ENCODE measurements at places on chromosomes 7 and 10. TPM values are rescaled to one million over a fixed set of nuclear protein-coding genes. Genes with fewer than 3 reads are reported as not detected.

LIPN gene
- total RNA-seq, result not detected

RET gene
- total RNA-seq, result not detected

PON1 gene
- total RNA-seq, result not detected

C10orf67 gene
- total RNA-seq, result not detected

PRPS1L1 gene
- not detected for total RNA-seq

ADCY1 gene
- total RNA-seq, result 0.14 TPM

NCF1 gene
- 18.1 TPM for total RNA-seq

STRA8 gene
- total RNA-seq, result not detected

DNA sequence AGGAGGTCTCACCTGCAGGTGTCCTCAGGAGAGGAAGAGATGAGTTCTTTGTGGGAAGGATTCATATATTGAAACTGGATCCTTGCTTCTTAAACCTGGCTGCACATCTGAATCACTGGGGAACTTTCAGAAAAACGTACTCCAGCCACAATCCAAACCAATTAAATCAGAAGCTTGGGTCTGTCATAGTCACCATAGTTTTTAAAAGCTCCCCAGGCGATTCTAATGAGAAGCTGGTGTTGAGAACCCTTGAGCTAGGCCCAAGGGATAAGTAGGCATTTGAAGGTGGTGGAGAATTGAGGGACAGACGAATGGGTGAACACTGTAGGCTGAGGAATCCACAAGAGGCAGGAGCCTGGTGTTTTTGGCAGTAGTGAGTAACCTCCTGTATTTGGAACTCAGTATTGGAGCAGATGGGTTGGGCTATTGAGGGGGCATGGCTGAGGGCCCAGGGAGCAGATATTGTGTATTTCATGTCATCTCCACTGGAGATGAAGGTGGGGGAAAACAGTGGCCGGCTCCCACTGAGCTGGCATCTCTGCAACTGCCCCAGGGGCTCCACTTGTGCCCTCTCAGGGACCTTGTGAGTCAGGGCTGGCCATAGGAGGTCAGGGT is 14.5 kb downstream of the ADCYAP1R1 start:
- DNase-seq, result no peak
- H3K4me1 ChIP-seq, result no peaks in the 10 kb centered on the region
- no peaks in the 10 kb centered on the region for H3K36me3 ChIP-seq
- no peak overlapping the region for H3K27ac ChIP-seq
- H3K4me3 ChIP-seq, result no peak overlapping the region

- H3K4me1 ChIP-seq, result peaks cover 21% of the 10 kb centered on the region
- H3K36me3 ChIP-seq, result no peaks in the 10 kb centered on the region
- H3K27me3 ChIP-seq, result no peaks in the 10 kb centered on the region
- DNase-seq, result no peak
- no peak overlapping the region for H3K4me3 ChIP-seq
- H3K27ac ChIP-seq, result no peak overlapping the region
Measured at GRCh38 chr10:26780793-26781601, 79.8 kb downstream of the ABI1 start.

DNA sequence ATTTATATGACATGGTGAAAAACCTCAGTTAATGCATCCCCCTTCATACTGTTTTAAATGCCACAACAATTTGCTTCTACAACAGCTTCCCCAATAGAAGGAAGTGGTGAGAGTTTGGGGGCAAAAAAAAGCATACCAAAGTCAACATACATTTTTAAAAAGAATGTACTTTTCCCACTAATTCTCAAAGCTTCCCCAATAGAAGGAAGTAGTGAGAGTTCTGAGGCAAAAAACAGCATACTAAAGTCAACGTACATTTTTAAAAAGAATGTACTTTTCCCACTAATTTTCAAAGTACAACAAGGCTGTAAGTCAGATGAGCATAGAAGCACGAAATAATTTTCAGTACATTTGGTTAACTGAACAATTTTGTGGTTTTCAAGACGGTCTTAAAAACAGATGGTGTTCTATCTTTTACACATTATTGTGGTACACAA is 24.0 kb downstream of the WASL start:
- H3K36me3 ChIP-seq, result no peaks in the 10 kb centered on the region
- no peak overlapping the region for H3K4me3 ChIP-seq
- H3K4me1 ChIP-seq, result peaks cover 22% of the 10 kb centered on the region
- DNase-seq, result no peak
- H3K27me3 ChIP-seq, result no peaks in the 10 kb centered on the region

DNA sequence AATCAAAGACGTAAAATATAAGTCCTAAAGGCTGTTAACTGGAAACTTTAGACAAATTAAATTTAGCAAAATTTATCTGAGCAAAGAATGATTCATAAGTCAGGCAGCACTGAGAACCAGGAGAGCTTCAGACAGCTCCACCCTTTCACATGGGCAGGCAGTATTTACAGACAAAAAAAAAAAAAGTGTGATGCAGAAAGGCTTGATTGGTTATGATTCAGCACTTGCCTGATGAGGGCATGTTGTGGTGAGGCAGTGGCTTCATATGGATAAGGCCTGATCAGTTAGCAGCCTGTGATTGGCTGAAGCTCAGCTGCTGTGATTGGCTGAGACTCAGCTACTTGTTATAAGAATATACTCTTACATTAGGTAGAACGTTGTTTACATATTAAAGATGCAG is 495.4 kb upstream of the POM121L12 start:
- no peaks in the 10 kb centered on the region for H3K27me3 ChIP-seq
- no peak overlapping the region for H3K27ac ChIP-seq
- no peaks in the 10 kb centered on the region for H3K4me1 ChIP-seq

DNA sequence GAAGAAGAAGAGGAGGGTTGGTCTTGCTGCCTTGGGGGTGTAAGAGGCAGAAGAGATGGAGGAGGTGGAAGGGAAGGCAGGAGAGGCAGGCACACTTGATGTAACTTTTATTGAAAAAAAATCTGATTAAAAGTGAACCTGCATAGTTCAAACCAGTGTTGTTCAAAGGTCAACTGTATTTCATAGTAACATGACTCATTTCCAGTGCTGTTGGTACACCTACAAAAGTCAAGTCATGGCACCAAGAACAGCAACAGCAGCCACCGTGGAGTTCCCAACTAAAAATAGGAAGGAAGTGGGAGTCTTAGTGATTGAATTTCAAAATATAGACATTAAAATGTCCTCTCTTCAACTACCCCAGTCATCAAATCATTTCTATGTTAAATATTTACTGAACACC is 88.5 kb downstream of the CTNNA3 start:
- H3K27ac ChIP-seq, result no peak overlapping the region
- H3K4me3 ChIP-seq, result no peak overlapping the region
- H3K27me3 ChIP-seq, result no peaks in the 10 kb centered on the region
- no peak for DNase-seq
- H3K4me1 ChIP-seq, result peaks cover 10% of the 10 kb centered on the region
- no peaks in the 10 kb centered on the region for H3K36me3 ChIP-seq

DNA sequence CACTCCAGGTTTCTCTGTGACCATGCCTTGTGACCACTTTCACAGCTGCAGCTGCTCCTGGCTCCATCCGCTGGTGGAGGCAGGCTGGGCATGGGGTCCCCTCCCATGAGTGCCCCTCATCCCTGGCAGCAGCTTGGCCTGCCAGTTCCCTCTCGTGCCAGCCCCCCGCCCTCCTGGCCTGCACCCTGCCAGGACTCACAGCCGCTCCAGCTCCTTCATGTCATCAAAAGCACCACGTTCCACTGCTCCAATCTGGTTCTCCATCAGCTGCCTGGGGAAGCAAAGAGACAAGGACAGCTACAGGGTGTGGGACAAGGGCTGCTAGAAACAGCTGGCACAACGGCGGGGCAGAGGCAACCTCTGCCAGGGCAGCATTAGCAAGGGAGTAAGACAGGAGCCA is 22.6 kb downstream of the SLIT1 start:
- no peak for DNase-seq
- H3K4me3 ChIP-seq, result no peak overlapping the region
- no peaks in the 10 kb centered on the region for H3K36me3 ChIP-seq
- H3K27me3 ChIP-seq, result no peaks in the 10 kb centered on the region
- H3K4me1 ChIP-seq, result no peaks in the 10 kb centered on the region

- H3K36me3 ChIP-seq, result no peaks in the 10 kb centered on the region
- H3K27me3 ChIP-seq, result no peaks in the 10 kb centered on the region
- H3K27ac ChIP-seq, result no peak overlapping the region
Measured at GRCh38 chr7:1081336-1081735, 6.6 kb upstream of the GPER1 start.

- H3K27ac ChIP-seq, result no peak overlapping the region
- no peak for DNase-seq
- H3K4me3 ChIP-seq, result no peak overlapping the region
- H3K4me1 ChIP-seq, result no peaks in the 10 kb centered on the region
Measured at GRCh38 chr10:95675403-95676116, 18.2 kb downstream of the TCTN3 start.

GRCh38 chr10:114021717-114022680 is 21.7 kb upstream of the ADRB1 start:
- DNase-seq, result no peak
- H3K27me3 ChIP-seq, result no peaks in the 10 kb centered on the region
- no peaks in the 10 kb centered on the region for H3K36me3 ChIP-seq
- no peaks in the 10 kb centered on the region for H3K4me1 ChIP-seq

DNA sequence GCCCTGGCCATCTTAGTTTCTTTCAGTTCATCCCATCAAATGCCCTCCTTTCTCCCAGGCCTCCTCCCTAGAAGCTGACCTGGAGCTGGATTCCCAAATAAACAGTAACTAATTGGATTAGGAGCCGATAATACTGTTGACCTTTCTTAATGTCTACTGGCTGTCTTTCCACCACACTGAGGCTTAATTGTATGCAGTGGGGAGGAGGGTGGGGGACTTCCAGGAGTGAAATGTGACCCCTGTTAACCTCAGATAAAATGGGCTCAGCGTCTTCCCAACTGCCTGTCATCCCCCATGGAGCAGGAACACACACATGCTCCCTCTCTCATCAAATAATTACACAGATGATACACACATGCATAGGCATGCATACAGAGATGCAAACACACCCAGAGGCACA is 53.7 kb upstream of the LBX1 start:
- H3K4me3 ChIP-seq, result no peak overlapping the region
- DNase-seq, result no peak
- H3K27ac ChIP-seq, result no peak overlapping the region
- peaks cover 13% of the 10 kb centered on the region for H3K27me3 ChIP-seq
- H3K4me1 ChIP-seq, result peaks cover 4% of the 10 kb centered on the region

GRCh38 chr10:60808036-60808435 is 29.8 kb downstream of the CDK1 start:
- DNase-seq, result no peak
- no peaks in the 10 kb centered on the region for H3K36me3 ChIP-seq
- H3K4me3 ChIP-seq, result no peak overlapping the region
- H3K4me1 ChIP-seq, result peaks cover 9% of the 10 kb centered on the region
- no peaks in the 10 kb centered on the region for H3K27me3 ChIP-seq

- no peaks in the 10 kb centered on the region for H3K4me1 ChIP-seq
- H3K27ac ChIP-seq, result no peak overlapping the region
Measured at GRCh38 chr10:70295321-70295720, 11.5 kb upstream of the NPFFR1 start.

GRCh38 chr7:132183781-132184380 is 392.4 kb downstream of the PLXNA4 start:
- H3K36me3 ChIP-seq, result peaks cover 15% of the 10 kb centered on the region
- H3K4me3 ChIP-seq, result no peak overlapping the region
- no peaks in the 10 kb centered on the region for H3K4me1 ChIP-seq
- H3K27me3 ChIP-seq, result no peaks in the 10 kb centered on the region
- no peak overlapping the region for H3K27ac ChIP-seq

- no peak for DNase-seq
- H3K4me1 ChIP-seq, result peaks cover 3% of the 10 kb centered on the region
- H3K27ac ChIP-seq, result no peak overlapping the region
Measured at GRCh38 chr10:110172155-110172554, 35.2 kb upstream of the MXI1 start.

Measured in thoracic aorta (tissue), 2 donors.